ENCODE measurements at places on chromosomes 6 and 20. TPM values are rescaled to one million over a fixed set of nuclear protein-coding genes. Genes with fewer than 3 reads are reported as not detected.
A peak's percentile ranks its signal among the peaks of the same experiment; 100 is the strongest.

Gene GMNN
- 13.0 TPM for total RNA-seq

Gene KHDC1
- total RNA-seq: 2.9 TPM

Gene OR2H2
- total RNA-seq: not detected

Gene DAAM2
- total RNA-seq: 50.3 TPM

Gene ZBTB46
- total RNA-seq: 13.9 TPM

Gene SRSF12
- total RNA-seq: 7.0 TPM

Gene PARD6B
- total RNA-seq: 13.1 TPM

Gene LTB
- total RNA-seq: 0.52 TPM

Gene DNMT3B
- 5.0 TPM for total RNA-seq

Gene MYLK4
- 0.23 TPM for total RNA-seq

DNA sequence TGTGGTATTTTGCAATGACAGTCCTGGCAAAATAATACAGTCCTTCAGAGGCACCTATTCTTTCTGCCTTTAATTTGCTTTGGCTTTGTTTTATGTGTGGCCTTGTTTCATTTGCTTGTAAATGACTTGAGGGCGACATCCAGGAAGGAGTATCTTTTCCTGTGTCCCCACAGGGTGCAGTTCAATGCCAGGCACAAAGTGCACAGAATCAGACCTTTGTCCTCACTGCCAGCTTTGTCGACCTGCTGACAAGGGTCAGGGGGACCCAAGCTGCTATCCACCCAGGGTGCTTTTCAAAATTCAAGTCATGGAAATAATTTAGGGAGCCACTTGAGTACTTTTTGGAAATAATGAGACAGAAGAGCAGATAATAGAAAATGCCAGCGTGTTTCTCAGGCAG, 37.0 kb upstream of the CDKN1A start:
- no peaks in the 10 kb centered on the region for H3K36me3 ChIP-seq
- DNase-seq: no peak
- no peak overlapping the region for H3K4me3 ChIP-seq
- peaks cover 15% of the 10 kb centered on the region for H3K4me1 ChIP-seq
- H3K27ac ChIP-seq: no peak overlapping the region
- no peaks in the 10 kb centered on the region for H3K27me3 ChIP-seq

GRCh38 chr6:107546691-107547450, 57.0 kb downstream of the SOBP start:
- no peaks in the 10 kb centered on the region for H3K27me3 ChIP-seq
- DNase-seq: no peak
- H3K4me3 ChIP-seq: no peak overlapping the region
- no peaks in the 10 kb centered on the region for H3K36me3 ChIP-seq

DNA sequence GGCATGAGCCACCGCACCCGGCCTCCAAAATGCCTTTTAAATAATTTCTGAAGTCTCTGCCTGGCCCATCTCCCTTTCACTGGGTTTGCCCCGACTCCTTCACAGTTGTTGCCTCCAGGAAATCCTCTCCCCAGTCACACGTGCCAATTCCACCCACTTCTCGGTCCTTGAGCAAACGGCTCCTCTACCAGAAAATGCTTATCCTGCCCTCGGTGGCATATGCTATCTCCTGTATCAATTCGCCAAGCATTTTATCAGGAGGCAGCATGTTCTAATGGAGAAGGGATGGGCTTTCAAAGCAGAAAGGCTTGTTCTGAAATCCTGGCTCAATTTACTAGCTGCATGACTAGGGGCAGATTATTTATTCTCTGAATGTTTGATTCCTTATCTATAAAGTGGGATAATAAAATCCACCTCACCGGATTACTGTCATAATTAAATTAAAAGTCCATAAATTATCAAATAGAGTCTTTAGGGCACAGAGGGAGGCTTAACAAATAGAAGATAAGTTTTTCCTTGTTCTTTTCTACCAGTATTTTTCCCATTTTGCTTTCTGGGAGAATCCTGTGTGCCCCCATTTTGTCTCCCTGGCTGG, 66.3 kb downstream of the PPP1R3G start:
- H3K27me3 ChIP-seq: no peaks in the 10 kb centered on the region
- H3K4me1 ChIP-seq: peaks cover 17% of the 10 kb centered on the region
- H3K27ac ChIP-seq: peak overlapping the region; percentile 91
- H3K36me3 ChIP-seq: no peaks in the 10 kb centered on the region

DNA sequence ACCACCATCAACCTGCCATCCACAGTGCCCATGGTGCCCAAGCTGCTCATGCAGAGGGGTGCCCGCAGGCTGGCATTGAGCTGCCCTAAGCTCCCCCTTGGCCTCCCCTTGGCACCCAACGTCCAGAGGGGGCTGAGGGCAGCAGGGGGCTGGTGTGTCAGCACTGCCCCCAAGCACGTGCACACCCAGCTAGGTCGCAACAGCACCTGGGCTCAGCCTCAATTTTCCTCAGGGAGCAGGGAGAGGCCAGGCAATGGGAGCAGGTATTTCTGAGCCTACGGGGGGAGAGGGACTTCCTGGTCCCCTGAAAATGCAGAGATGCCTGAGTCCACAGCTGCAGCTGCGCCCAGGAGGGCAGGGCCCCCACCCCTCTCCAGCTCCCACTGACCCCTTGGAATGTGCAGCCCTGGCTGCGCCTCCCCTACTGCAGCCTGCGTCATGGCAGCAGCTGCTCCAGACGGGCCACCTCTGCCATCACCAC, 204.2 kb downstream of the ANKRD60 start:
- no peak overlapping the region for H3K4me3 ChIP-seq
- DNase-seq: no peak
- H3K36me3 ChIP-seq: no peaks in the 10 kb centered on the region
- peaks cover 18% of the 10 kb centered on the region for H3K4me1 ChIP-seq

GRCh38 chr6:21678990-21679389, 85.4 kb downstream of the SOX4 start:
- DNase-seq: peak; percentile 93
- H3K27ac ChIP-seq: peak overlapping the region; percentile 83
- peaks cover 4% of the 10 kb centered on the region for H3K36me3 ChIP-seq
- no peaks in the 10 kb centered on the region for H3K27me3 ChIP-seq

DNA sequence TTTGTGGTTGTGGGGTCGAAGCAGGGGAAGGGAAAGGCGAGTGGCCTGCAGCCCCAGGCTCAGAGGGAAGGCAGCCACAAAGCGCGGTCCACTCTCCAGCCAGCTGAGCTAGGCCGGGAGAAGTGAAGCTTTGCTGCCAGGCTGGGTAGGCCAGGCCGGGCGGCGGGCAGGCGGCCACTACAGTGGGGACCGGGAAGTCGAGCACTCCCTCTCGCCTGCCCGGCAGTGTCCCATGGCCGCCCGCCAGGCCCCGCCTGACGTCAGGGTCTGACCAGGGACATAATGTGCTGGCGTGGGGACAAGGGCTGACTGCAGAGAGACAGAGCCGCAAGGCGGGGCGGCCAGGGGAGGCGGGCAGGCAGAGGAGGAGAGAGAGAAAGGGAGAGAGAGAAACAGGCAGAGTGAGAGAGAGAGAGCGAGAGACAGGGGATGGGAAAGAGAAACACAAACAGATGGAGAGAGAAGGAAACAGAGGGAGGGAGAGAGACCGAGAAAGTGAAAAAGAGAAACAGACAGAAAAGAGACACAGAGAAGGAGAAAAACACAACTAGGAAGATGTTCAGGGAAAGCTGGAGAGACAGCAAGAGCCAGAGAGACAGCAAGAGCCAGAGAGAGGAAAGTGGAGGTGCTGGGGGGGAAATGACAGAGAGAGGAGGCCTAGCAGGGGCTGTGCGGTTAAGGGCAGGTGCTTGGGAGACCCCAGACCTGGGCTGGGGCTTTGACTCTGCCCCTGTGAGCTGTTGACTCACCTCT, 94.5 kb upstream of the PTPN1 start:
- no peaks in the 10 kb centered on the region for H3K36me3 ChIP-seq
- no peak overlapping the region for H3K4me3 ChIP-seq
- H3K4me1 ChIP-seq: peaks cover 12% of the 10 kb centered on the region
- peaks cover 3% of the 10 kb centered on the region for H3K27me3 ChIP-seq
- peak overlapping the region; percentile 26 for H3K27ac ChIP-seq
- peak; percentile 87 for DNase-seq

- no peak overlapping the region for H3K27ac ChIP-seq
- H3K4me3 ChIP-seq: no peak overlapping the region
- peak; percentile 19 for DNase-seq
- peaks cover 8% of the 10 kb centered on the region for H3K4me1 ChIP-seq
- H3K36me3 ChIP-seq: no peaks in the 10 kb centered on the region
Observed at GRCh38 chr6:1396952-1397868, 7.8 kb downstream of the FOXF2 start.

- no peaks in the 10 kb centered on the region for H3K36me3 ChIP-seq
- no peaks in the 10 kb centered on the region for H3K4me1 ChIP-seq
- DNase-seq: no peak
- H3K4me3 ChIP-seq: no peak overlapping the region
- H3K27me3 ChIP-seq: no peaks in the 10 kb centered on the region
Observed at GRCh38 chr20:9492067-9492466, 22.3 kb upstream of the LAMP5 start.

DNA sequence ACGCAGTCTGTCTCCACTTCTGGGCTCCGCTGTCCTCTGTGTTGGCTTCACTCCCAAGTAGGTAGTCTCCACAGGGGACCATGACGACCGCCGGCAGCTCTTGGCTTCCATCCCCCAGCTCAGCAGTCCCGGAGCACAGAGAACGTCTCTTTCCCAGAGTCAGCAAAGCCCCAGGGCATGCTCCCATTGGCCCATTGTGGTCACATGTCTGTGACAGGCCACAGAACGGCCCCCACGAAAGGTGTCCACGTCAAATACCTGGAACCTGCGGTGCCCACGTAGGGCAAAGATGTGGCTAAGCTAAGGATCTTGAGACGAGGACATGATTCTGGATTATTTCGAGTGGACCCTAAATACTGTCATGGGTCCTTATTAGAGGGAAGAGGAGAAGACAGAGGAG, 438.4 kb upstream of the SULF2 start:
- no peaks in the 10 kb centered on the region for H3K4me1 ChIP-seq
- H3K27ac ChIP-seq: no peak overlapping the region
- no peaks in the 10 kb centered on the region for H3K36me3 ChIP-seq
- no peak overlapping the region for H3K4me3 ChIP-seq

- no peaks in the 10 kb centered on the region for H3K36me3 ChIP-seq
- H3K27me3 ChIP-seq: no peaks in the 10 kb centered on the region
- no peak overlapping the region for H3K27ac ChIP-seq
- peaks cover 10% of the 10 kb centered on the region for H3K4me1 ChIP-seq
- H3K4me3 ChIP-seq: no peak overlapping the region
Observed at GRCh38 chr6:13398421-13398994, 70.2 kb upstream of the TBC1D7 start.

DNA sequence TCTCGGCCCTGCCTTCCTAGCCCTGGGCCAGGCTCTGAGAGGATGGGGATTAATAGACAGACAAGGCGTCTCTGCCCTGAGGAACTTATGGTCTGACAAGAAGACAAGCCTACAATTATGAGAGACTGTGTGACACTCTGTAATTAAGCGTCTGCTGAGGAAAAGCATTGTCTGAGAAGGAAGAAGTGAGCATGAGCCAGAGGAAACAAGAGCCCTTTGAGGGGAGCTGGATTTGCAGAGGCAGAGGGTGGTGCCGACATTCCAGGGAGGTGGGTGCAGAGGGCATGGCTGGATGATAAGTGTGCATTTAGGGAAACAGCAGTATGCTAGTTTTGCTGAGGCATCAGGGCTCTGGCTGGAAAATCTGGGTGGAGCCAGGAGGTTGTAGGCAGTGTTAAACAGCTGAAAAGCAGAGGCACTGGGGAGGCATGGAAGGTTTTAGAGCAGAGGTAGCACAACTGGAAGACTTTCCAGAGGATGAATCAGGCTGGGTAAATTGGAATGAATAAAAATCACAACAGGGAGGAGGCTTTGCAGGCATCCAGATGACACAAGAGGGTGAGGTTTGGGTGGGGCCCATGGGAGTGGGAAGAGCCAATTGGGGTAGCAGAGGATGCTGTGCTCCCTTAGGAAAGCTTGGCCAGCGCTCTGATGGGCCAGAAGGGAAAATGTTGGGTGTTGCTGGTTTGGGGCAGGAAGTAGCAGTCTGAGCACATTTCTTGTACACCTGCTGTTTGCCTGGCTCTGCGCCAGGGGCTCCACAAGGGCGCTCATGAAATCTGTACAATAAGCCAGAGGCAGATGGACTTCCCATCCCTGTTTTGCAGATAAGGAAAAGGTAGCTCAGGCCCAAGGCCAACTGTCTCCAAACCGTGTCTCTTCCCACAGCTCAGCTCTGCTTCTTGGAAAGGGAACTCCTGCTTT, 74.0 kb upstream of the MYL9 start:
- DNase-seq: no peak
- H3K27ac ChIP-seq: peak overlapping the region; percentile 19
- H3K27me3 ChIP-seq: no peaks in the 10 kb centered on the region
- peaks cover 69% of the 10 kb centered on the region for H3K4me1 ChIP-seq
- peaks cover 3% of the 10 kb centered on the region for H3K36me3 ChIP-seq

DNA sequence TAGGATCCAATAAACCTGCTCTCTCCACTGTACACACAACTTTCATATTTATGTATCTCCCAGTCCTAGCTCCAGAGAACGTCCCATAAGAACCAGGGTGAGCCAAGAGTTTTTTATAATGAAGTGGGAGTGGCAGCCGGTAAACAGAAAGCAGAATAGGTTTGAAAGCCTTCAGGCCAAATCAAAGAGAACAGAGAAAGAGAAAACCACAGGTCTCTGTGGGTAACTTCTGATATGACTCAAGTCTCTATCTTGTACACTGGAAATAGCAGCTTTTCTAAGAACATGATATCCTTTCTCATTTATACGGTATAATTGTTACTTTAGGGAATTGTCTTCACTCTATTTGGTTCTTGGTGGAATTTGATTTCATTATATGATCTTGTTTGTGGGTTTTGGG, 273.6 kb downstream of the PACRG start:
- H3K27me3 ChIP-seq: no peaks in the 10 kb centered on the region
- peaks cover 3% of the 10 kb centered on the region for H3K4me1 ChIP-seq
- H3K36me3 ChIP-seq: no peaks in the 10 kb centered on the region
- H3K27ac ChIP-seq: no peak overlapping the region
- H3K4me3 ChIP-seq: no peak overlapping the region

DNA sequence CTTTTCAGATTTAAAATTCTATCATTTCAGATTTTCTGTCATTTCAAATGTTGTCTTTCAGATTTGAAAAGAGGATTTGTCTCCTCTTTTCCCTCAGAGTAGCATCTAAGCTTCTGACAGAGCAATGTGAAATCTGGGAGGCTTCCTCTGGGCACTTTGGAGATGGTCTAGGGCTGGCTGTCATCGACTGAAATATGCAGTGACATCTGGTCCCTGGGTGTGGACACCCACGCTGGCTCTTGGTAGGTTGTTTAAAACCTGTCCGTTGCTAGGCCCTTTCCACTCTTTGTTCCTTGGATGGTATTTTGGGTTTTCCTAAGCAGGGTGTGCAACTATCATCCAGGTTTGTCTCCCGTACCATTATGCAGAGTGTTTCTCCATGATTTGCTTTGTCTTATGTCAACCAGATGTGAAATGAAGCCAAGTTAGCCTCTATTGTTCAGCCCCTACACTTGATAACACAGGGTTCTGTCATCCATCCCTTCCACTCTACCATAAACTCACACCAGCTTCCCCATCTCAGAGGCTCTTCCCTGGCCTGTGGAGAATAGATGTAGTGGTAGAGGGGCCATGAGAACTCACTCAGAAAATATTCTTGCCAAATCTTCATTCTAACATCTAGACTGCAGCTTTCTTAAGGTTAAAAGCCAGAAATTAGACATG, 5.0 kb upstream of the VIP start:
- no peaks in the 10 kb centered on the region for H3K36me3 ChIP-seq
- DNase-seq: no peak
- no peaks in the 10 kb centered on the region for H3K4me1 ChIP-seq
- no peak overlapping the region for H3K27ac ChIP-seq
- no peaks in the 10 kb centered on the region for H3K27me3 ChIP-seq

All from astrocyte (in vitro differentiated cells and primary cell).